ENCODE measurements at places on chromosomes 2 and 18.

DNA sequence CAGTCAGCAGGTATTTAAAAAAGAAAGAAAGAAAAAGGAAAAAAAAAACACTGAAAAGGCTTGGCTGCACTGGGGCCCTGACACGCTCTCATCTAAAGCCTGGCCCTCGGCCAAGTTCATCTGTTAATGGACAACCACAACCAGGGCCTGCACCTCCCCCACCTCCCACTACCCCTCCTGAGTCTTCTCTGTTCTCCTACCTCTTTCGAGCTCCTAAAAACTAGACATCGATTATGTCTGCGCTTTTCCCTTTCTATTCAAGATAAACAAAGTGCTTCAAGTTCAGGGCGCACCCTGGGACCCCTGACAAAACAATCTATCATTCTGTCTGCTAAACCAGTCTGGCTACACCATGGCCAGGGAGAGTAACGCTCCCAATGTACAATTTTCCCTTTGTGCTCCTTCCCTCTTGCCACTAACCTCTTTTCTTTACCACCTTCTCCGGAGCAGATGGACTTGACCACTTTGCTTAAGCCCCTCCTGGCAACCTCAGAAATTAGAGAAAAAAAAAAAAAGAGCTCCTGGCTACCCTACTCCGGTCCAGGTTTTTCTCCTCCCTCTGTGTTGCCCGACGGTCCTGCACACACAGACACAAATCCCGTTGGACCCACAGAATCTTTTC is 22.7 kb downstream of the BCL11A start:
- peak; percentile 53 for DNase-seq

DNA sequence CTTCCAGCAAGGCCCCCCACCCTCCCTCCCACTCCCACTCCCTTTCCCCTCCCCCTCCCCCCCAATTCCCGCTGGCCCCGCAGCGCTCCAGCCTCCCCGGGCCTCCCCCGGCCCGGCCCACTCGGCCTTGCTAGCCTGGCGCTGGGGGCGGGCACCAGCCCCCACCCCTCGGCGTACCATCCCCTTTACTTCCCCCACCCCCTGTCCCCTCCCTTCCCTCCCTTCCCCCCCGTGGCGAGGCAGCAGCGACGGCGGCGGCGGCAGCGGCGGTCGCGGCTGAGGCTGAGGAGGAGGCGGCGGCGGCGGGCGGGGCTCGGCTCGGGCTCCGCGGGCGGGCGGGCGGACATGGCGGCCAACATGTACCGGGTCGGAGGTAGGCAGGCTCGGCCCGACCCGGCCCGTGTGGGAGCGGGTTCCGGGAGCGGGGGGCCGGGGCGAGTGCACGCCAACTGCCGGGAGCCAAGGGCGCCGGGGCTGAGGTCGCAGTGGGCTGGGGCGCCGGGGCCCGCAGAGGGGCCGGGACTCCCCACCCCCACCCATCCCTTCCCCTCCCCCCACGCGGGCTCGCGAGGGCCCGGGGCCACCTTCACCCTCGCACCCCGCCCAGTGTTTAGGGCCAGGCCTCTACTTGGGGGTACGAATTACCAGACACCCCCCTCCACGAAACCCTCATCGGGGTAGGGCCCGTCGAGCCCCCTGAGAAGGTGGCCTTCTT is at the start of gene MTA3:
Gene MTA3 (plus strand): TSS at position 232 of the 715 bp plus-strand sequence. CDS start 114 bp downstream, at position 346.
- DNase-seq, result no peak

DNA sequence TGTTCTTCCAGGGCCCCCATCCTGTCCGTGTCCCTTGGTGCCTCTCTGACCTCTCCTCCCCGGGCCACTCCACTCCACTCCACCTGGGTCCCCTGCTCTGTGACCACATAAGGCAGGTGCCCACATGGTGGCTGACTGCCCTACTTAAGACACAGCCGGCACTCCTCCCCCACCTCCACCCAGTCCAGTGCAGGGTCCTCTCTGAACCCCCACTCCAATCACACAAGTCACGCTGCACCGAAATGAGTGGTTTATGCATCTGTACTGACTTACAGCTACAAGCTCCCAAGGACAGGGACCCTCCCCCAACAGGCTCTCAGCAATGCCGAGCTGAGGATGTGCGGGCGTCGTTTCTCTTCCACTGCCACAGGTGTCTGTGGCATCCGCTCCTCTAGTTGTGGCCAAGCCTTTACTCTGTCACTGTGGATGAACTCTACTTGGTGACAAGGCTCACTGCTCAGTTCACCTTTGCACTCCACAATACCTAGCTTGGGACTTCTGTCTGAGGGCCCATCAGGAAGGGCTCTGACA is 48.3 kb downstream of the TFCP2L1 start:
- DNase-seq, result no peak

GRCh38 chr2:3480352-3481010 is 38.9 kb downstream of the ADI1 start:
- peak; percentile 12 for DNase-seq

DNA sequence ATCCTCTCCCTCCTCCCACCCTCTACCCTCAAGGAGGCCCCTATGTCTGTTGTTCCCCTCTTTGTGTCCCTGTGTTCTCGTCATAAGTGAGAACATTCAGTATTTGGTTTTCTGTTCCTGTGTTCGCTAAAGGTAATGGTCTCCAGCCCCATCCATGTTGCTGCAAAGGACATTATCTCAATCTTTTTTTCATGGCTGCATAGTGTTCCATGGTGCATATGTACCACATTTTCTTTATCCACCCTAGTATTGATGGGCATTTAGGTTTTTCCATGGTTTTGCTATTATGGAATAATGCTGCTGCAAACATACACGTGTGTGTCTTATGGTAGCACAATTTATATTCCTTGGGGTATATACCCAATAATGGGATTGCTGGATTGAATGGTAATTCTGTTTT is 33.0 kb downstream of the PUM2 start:
- no peak for DNase-seq

- DNase-seq, result peak; percentile 57
These were observed 127.3 kb downstream of the HDAC4 start for GRCh38 chr2:239273280-239274234.

DNA sequence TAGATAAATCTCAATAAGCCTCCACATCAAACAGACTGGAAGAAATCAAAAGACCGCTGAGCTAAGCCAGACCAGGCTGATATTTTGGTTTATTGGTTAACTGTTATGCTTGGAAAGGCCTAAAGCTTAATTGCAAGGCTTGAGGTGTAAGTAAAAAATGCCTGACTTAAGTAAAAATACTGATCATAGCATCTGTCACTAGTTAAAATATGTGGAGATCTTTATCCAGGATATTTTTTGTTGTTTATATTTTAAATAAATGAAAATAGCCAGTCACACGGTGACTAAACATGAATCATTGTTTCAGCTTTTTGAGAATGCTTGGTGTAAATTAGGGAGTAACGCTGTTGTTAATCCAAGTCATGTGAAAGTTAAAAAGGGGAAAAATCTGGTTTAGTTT is 127.9 kb downstream of the THADA start:
- DNase-seq, result no peak

- DNase-seq, result no peak
These were observed 66.0 kb upstream of the ITGB6 start for GRCh38 chr2:160266037-160266551.

DNA sequence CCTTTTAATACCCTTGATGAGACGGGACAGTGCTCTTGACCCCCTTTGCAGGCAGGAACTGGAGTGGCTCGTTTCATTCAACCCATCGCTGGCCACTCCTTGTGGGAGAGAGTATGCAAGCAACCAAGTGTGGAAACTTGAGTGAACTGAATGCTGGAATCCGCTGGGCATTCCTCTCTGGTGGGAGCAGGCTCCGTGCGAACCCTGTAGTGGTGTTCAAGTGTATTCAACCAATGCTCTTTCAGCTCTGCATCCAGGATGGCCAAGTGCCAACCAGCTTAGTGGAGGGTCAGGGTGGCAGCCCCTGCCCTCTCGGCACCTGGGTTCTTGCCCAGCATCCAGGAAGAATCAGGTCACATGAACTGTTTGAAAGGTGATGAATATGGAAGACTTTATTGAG is 3.3 kb upstream of the ACADL start:
- no peak for DNase-seq

DNA sequence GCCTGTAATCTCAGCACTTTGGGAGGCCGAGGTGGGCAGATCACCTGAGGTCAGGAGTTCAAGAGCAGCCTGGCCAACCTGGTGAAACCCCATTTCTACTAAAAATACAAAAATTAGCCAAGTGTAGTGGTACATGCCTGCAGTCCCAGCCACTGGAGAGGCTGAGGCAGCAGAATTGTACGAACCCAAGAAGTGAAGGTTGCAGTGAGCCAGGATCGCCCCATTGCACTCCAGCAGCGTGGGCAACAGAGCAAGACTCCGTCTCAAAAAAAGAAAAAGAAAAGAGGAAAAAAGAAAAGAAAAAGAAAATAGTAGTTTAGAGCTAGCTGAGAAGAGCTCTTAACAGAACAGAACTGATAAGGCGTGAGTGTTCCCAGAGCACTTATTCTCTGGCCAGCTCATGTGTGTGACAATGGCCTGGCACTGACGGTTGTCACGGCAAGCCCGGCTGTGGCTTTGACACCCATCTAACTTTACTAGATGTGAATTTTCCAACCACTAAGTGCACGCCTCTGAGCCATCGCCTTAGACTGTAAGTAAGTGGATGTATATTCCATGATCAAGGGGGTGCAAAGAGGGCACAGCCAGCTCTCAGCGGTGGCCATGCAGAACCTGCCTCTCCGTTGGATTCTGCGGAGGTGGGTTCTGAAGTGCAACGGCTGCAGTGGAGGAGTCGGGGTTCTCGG is 80.0 kb downstream of the ZNF516 start:
- DNase-seq, result no peak

- no peak for DNase-seq
These were observed 3.8 kb downstream of the EN1 start for GRCh38 chr2:118843483-118844132.

DNA sequence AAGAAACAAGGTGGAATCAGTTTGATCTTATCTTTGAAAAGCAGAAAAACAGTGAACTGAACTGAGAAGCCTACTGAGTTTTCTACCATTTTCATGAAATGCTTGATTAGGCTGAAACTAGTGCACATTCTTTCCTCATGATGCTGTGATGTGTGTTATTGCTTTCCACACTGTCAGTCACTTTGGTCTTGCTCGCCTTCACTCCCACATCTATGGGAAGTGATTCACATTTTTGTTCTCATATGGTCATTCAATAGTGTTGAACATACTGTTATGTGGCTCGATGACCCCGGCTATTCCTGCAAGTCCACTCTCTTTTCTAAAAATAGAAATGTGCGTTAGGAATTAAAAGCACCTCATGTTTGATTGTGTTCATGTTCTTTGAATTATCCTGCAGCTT is 129.7 kb downstream of the TGIF1 start:
- no peak for DNase-seq

GRCh38 chr2:199278099-199278498 is 179.6 kb downstream of the SATB2 start:
- DNase-seq, result no peak

- no peak for DNase-seq
These were observed 3.0 kb downstream of the SP5 start for GRCh38 chr2:170717991-170718589.

- DNase-seq, result no peak
These were observed 419.3 kb upstream of the TNP1 start for GRCh38 chr2:217279140-217279539.

- DNase-seq, result no peak
These were observed 22.7 kb upstream of the PKDCC start for GRCh38 chr2:42025151-42025582.

DNA sequence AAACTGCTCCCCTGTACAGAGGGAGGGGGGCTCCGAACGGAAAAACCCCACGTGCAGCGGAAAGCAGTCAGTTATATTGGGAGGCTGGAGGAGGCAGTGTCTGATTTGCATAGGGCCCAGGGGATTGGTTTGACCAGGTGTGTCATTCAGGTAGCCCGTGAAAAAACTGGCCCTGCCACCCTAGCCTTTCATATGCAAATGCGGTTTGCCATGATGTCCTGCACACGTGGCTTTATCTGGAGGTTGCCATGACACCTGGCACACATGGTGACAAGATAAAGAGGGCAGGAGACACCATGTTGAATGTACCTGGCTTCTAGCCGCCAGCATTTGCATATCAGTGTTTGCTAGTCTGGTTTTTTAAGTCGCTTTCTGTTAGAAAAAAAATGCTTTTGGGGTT is 20.5 kb downstream of the SLC25A52 start:
- DNase-seq, result no peak

DNA sequence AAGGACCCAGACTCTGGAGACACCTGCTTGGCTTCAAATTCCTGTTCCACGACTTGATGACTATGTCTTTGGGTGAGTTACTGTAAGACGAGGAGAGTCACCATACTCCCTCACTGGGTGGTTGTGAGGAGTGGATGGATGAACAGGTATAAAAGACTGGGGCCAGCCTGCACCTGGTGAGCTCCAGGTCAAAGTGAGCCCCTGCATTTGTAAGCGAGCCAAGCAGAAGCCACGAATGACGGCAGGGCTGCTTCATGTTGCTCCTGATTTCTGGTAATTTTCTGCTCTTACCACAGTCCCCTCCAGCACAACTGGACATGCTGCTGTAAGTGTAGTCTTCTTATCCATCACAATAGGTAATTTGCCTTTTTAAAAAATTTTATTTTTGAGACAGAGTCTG is 86.6 kb downstream of the POLR1A start:
- no peak for DNase-seq

- no peak for DNase-seq
These were observed 34.3 kb downstream of the MSH2 start for GRCh38 chr2:47437287-47437686.

- DNase-seq, result no peak
These were observed 179.5 kb downstream of the EN1 start for GRCh38 chr2:118667964-118668363.

DNA sequence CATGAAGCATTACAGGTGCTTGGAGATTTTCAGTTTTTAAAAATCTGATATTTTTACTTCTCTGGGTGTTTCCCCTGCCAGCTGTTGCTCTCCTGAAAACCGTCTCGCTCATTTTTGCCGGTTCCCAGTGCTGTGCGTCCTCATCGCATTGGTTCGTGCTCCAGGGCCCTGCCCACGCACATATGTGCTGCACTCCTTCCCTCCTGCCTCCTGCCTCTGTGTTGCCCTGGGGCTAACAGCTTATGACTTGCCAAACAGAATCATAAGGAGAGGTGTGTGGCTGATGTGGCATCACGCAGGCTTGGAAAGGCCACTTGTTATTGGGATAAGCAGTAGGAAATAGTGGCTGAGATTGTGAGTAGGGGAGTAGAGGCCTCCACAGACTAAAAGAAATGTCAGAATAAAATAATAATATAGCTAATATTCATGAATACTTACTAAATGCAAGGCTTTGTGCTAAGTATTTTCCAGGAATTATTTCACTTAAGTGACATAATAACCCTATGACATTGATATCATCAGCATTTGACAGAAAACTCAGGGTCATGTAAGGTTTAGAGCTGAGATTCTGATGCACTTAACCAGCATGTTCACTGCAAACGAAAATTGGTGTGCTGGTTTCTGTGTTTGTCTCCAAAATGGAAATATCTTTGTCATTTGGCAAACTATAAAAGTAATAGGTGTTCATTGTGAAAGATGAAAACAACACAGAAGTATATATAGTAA is 53.5 kb downstream of the SLC4A1AP start:
- no peak for DNase-seq
